ENCODE measurements at places on chromosomes 12 and 14.

DNA sequence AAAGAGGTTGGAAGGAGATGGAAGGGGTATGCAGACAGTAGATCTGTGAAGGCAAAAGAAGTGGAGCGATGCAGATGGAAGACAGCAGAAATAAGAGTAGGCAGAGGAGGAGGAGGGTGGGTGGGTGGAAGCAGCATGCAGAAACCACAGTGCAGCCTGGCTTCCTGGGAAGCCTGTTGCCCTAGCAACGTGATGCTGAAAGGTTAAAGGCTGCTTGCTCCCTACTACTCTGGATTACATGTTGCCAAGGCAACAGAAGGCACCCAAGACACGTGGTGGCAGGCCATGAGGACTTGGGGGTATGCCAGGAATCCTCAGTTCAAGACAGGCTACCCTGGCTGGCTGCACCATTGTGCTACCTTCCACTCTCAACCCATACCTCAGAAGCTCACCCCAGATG lies 129.6 kb downstream of the GRIN2B start:
- no peak for DNase-seq

- DNase-seq: no peak
Observed at GRCh38 chr12:123659996-123660727, 10.8 kb upstream of the TCTN2 start.

- DNase-seq: no peak
Observed at GRCh38 chr12:118958520-118958919, 22.8 kb upstream of the SRRM4 start.

GRCh38 chr14:92565040-92565717 lies 51.6 kb downstream of the RIN3 start:
- DNase-seq: no peak

DNA sequence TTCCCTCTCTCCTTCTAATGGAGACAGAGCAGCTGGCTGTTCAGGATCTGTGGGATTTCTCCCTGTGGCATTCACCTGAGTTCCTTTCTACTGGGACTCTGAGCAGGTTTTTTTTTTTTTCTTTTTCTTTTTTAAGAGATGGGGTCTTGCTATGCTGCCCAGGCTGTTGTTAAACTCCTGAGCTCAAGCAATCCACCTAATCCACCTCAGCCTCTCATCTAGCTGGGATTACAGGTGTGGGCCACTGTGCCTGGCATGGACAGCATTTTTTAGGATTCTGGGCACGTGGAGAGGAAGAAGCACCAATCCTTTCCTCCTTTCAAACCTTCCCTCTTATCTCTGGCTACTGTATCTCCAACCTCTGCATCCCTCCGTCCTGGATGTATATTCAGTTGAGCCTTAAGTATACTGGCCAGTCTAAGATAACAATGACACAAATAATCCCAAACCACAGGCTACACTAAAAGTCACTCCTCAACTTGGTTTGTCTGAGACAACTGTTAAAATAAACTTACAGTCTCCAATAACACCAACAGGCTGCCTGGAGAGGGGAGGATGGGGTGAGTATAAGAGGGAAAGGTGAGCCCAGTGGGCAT lies 16.4 kb upstream of the CELA1 start:
- no peak for DNase-seq

DNA sequence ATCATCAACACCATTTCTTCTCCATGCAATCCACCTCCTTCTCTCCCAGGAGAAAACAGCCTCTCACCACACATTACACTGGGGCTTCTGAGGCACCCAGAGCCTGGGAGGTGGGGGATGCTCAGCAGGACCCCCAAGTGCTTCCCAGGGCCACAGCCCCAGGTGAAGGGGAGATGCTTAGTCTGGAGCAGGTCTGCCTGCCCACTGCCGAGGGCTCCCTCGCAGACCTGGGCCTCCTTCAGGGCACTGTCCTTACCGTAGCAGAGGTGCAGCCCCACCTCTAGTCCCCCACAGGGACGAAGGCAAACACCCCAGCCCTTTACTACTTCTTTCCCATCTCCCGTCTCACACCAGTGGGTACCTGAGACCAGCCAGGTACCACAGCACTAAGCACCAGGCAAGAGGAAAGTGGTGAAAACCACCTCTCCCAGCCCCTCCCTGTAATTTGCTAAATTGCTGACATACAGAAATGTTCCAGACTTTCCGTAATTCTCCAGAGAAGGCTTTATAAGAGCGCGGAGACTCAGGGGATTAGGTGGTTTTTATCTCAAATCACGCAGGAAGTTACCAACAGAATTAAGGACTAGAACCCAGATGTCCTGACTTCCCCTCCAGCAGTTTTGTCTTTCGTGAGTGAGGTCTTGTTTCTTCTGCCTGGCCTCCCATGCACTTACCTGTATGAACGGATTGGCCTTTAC lies 59.0 kb downstream of the PLEKHG3 start:
- no peak for DNase-seq

DNA sequence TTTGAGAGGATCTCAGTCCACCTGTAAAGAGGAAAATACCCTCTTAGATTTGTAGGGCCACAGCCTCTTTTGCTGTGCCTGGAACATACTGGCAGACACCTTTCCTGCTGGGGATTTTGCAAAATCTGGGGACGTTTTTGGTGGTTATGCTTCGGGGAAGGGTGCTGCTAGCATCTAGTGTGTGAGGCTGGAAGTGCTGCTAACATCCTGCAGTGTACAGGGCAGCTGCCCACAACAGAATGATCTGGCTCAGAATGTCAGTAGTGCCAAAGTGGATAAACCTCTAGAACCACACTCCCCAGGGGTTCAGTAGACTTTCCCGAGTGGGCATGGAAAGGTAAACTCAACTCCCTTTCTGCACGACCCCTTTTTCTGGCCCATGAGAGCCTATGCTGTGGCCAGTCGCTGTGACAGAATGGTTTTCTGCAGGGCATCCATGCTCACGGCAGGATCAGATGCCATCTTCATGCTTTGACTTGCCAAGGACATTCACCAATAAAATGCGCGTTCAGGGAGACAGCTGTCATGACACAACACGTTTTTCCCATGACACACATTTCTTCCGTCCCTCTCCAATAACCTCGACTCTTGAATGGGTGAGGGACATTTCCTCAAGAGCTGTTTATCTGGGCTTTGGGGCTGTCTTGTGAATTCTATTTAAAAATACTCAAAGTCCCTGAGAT lies 240.9 kb downstream of the RGS6 start:
- DNase-seq: no peak

GRCh38 chr14:24436355-24437019 lies 6.1 kb downstream of the SDR39U1 start:
- no peak for DNase-seq

DNA sequence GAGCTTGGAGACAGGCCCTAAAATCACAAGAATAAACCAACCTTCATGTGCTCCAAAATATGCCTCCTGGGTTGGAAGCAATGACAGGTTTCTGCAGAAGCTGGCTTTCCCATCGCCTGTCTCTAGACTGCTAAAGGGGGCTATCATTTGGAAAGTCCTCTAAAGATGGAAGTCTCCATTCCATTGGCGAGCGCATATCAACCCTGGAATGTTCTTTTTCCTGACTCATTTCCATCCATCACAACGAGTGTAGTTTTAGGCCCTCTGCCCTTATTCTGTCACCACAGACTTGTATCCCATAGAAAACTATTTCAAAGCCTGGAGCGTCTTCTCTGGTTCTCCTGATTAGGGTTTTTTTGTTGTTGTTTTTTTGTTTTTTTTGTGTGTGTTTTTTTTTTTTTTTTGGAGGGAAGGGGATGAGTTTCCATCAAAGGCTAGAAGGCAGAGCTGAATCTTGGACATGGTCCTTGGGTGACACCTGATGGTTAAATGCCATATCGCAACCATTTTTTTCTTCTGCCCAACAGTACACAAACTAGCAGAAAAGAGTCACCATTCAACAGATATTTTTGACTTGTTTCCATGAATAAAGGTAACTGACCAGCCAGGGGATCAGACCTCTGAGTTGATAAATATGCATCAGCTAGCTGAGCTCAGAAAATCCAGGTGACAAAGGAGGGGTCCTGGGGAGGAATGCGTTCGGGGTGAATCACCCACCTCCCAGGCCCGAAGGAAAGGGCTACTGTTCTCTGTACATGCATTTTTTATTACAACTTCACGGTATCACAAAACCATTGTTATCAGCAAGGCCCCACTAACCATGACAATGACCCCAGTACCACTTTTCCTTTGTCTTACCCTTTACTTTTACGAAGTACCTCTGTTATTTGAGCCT lies 40.5 kb downstream of the KCNA5 start:
- DNase-seq: no peak

GRCh38 chr12:121795034-121795968 lies 1.8 kb upstream of the RHOF start:
- DNase-seq: peak; percentile 91

DNA sequence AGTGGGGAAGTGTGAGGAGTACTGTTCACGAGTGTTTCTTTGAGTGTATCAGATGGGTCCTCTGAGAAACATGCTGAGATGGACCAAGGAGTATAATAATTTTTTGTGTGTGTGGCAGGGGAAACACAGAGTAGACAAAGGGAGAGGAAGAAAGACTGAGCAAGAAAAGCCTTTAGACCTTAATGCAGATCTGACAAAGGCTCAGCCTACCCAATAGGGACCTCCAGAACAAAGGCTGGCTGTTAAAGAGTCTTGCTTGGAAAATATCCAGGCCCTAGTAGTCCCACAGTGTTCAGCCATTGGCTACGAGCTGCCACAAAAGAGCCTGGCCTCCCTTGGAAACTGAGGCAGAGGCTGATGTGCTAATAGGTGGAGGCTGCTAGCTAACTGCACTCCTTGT lies 13.5 kb downstream of the COQ5 start:
- no peak for DNase-seq

- no peak for DNase-seq
Observed at GRCh38 chr12:112891093-112892024, 15.4 kb upstream of the OAS1 start.

DNA sequence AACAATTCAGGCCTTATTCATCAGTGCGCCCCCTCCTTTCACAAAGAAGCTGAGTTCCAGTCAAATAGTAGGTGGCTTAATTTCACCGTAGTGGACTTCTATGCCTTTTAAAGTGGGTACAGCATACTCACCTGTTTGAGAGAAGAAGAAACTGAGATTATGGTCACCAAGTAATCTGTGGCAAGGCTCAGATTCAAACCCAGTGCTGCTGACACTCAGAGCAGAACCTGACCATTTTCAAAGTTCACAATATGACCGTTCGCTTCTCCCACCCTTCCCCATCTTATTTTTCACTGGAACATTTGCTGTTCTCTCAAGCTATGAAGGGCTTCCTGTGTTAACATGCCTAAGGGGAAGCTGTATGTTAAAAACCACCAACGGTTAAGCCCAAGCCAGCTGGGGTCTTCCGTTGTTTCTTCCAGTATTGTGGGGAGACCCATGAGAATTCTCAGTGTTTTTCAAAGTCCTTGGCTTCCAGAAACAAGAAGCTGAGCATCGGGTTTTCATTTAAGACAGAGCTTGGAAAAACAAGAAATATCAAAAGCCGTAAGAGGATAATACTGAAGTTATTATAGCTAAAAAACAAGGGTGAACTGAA lies 6.1 kb upstream of the PSMA6 start:
- DNase-seq: no peak

- DNase-seq: no peak
Observed at GRCh38 chr12:64059685-64060084, 162.4 kb downstream of the KICS2 start.

GRCh38 chr14:58861586-58861985 lies 223.8 kb downstream of the DACT1 start:
- no peak for DNase-seq

DNA sequence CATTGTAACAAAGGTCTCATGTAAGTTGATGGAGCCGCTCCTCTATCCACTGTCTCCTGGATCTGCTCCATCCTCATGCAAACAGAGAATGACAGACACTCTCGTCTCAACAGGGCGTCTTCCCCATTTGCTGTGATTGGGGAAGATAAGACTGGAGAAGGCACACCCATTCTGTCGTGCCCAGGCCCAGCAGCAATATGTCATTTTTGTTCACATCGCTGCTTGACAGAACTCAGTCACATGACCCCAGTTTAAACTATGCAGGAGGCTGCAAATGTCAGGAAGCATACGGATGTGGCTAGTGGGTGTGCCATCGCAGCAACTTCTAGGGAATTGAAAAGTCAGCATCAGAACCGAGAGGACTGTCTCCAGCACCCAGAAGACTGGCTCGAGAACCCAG lies 290.5 kb downstream of the TMEM132D start:
- DNase-seq: no peak

- no peak for DNase-seq
Observed at GRCh38 chr12:105429511-105429910, 99.0 kb downstream of the C12orf75 start.

GRCh38 chr12:47785036-47785886 lies 12.2 kb downstream of the SLC48A1 start:
- DNase-seq: peak; percentile 46

DNA sequence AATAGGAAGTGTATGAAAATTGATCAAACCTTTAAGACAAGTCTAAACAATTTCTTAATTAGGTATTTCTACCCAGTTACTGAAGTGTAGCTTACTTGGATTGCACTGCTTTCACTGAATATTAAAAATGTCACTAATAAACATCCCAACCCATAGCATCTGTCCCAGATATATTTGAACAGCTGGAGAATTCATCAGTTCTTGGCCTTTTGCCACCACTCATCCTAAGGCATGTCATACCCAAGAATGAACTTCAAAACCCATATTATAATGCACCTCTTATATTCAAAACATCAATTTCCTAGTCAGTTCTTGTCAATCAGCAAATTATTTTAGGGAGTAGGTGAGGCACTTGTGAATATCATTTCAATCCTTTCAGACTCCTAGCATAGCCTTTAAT lies 392.3 kb downstream of the PAWR start:
- no peak for DNase-seq

GRCh38 chr12:96368233-96368632 lies 32.0 kb downstream of the CDK17 start:
- DNase-seq: no peak

GRCh38 chr12:57008178-57008577 lies 1.8 kb upstream of the ZBTB39 start:
- no peak for DNase-seq

DNA sequence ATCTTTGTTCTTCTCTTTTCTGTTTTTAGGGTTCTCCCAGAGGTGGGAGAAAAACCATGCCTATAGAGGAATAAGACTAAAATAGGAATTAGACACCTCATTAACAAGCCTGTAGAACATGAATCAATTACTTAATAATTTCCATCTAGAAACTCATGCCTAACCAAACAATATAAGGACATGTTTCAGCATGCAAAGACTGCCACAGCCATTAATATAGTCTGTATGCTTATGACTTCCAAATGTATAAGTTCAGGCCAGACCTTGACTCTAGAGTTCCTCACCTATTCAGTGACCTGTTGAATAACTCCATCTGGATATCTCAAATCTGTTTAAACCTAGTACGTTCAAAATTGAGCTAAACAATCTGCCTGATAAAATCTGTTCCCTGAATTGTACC lies 304.6 kb downstream of the BMP4 start:
- DNase-seq: no peak

DNA sequence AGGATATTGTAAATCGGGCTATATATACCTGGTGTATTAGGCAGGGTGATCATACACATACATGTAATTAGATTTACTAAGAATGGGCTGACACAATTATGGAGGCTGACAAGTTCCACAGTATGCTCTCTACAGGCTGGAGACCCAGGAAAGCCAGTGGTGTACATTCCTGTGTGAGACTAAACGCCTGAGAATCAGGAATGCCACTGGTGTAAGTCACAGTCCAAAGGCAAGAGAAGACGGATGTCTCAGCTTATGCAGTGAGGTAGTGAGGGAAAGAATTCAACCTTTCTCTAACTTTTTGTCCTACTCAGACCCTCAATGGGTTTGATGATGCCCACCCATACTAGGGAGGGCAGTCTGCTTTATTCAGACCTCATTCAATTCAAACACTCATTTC lies 57.1 kb downstream of the METTL25 start:
- no peak for DNase-seq
